ENCODE measurements at places on chromosomes 1 and 21. TPM values are rescaled to one million over a fixed set of nuclear protein-coding genes. Genes with fewer than 3 reads are reported as not detected.

GRCh38 chr1:200877010-200877409, 4.2 kb downstream of the GPR25 start:
- no peak for DNase-seq

DNA sequence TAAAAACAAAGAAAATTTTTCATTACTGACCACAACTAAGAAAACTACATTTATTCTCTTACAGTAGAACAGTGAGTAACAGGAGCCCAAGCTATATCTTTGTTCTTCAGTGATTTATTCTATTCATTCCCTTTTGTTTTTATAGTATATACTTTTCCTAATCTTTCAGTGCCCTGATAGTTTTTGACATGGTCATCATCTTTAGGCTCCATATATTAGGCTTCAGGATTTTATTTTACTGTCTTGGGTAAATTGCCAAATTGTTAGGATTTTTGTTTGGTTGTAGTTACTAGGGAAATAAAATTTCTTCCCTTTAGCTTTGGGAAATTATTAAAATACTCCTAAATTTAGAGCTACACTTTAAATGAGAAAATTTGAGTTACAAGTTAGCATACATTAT, 10.3 kb downstream of the FBXO28 start:
- DNase-seq = no peak

DNA sequence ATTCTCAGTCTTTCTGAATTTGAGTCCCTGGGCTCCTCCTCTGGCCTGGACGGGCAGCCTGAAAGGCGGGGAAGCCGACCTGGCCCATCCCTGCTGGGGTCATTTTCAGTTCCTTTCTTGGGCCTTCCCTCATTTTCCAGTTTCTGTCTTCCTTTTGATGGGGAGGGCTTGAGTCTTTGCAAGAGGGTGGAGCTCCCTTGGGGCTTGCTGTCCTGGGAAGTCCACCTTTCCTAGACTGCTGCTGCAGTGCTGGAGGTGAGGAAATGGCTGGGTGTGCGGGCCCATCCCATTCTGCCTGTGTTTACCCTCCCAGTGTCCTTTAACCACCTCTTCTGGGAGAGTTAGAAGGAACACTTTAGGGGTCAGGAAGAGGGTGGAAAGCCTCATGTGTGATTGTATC, 40.4 kb upstream of the SYNC start:
- no peak for DNase-seq

DNA sequence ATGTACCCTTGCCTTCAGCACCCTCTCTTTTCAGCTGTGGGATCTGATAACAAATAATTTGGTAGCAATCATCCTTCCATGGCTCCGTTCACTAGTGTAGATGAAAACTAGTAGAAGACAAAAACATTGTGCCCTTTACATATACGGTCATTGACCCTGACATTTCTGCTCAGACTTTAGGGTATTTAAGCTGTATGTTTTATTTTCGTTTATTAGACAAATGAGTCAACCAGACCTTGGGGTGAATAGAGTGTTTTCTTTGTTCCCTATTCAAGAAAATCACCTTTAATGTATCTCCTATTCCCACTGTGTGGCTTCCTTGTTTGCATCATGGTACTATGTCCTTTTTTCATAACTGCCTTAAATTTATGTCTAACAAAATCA, 187.3 kb downstream of the VAV3 start:
- DNase-seq = no peak

GRCh38 chr1:169118227-169118626, 11.7 kb downstream of the ATP1B1 start:
- no peak for DNase-seq

- peak; percentile 86 for DNase-seq
Measured at GRCh38 chr21:38993561-38993960, 187.8 kb downstream of the ETS2 start.

GRCh38 chr1:53278298-53278725, 40.0 kb upstream of the MAGOH start:
- no peak for DNase-seq

DNA sequence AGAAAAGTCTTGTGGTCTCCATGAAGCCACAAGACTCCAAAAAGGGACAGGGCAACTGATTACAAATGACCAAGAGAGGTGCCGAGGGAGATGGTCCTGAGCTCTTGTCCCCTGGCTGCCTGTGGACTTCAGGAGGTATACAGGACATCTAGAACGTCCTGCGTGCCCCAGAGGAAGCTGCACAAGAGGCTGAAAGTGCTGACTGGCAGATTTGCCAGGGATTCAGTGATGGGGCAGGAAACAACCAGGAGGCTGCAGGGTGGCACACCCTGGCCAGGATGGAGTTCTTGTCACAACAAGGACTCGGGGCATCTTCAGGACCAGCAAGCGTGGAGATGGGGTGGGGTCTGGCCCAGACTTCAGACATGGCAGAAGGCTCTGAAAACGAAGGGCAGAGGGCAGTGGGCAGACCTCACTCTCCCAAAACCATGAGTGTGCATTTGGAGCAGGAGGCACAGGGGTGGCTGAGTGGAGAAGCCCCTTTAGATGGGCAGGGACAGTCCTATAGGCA, 13.4 kb upstream of the PKP1 start:
- no peak for DNase-seq

DNA sequence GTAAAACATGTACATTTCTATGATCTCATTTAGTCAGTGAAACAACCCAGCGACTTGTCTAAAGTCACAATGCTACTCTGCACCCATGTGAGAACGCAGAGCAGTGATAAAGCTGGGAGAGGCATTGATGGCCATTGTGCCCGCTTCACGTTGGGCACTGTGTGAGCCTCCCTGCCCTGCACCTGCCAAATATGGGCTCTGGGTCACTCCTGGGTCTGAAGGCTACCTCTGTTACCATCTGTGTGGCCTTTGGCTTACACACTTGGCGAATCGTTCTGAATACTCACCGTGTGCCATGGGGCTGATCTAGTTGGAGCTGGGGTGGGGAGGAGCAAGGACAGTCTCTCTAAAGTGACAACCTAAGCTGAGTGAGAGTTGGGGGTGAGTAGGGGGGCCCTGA, 29.9 kb downstream of the PCSK9 start:
- no peak for DNase-seq

Gene RAB3GAP2
- total RNA-seq = 30.0 TPM

DNA sequence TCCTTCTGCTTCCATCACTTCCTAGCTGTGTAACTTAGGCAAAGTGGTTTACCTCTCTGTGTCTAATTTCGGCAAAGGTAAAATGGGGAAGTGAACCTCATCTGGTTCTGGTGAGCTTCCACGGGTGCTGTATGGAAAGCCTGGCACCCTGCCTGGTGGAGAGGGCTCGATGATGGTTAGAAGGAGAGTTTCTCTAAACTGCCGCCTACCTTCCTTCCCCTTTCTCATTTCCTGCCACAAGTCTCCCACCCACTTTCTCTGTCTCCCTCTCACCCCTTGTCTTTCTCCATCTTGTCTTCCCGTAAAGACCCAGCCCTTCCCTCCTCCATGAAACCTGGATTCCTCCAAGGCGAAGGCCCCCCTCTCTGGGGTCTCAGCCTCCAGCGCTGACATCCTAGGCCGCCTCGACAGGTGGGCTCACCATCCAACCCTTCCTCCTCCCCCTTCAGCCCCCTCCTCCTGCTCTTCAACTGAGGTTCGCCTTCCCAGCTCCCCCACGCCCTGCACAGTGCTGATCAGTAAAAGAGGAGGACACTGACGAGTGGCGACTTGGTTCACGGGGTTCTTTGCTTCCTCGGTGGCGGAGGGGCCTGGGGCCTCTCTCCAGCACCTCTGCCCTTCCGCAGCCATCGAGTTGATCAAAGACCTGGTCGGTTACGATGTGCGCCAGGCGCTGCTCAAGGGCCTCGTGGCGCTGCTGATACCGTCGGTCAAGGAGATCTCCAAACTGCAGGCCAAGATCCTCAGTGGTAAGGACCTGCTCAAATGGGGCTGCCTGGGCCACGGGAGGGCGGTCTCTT, 7.3 kb downstream of the RNU5D-1 start:
- DNase-seq = no peak

GRCh38 chr1:26689504-26689903, 6.3 kb upstream of the ARID1A start:
- DNase-seq = no peak

GRCh38 chr1:78090472-78091133, 44.8 kb downstream of the GIPC2 start:
- no peak for DNase-seq

Gene PRR9
- not detected for total RNA-seq

Gene KPRP
- total RNA-seq = not detected

- DNase-seq = no peak
Measured at GRCh38 chr1:201455098-201455497, 13.9 kb downstream of the PHLDA3 start.

Gene KCNN3
- total RNA-seq = 0.36 TPM

DNA sequence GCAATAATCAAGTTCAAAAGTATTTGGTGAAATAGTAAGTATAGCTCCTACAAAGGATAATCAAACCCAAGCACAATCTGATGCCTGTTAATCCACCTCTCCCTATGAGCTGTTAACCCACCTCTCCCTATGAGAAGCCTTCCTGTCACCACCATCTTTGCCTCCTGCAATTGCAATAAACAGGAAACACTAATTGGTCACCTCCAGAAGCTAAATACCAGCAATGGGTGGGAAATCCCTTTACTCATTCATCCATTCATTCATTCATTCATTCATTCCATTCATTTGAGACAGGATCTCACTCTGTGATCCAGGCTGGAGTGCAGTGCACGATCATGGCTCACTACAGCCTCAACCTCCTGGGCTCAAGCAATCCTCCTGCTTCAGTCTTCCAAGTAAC, 132.8 kb downstream of the RERE start:
- DNase-seq = no peak

GRCh38 chr1:3774946-3775489, 2.5 kb downstream of the SMIM1 start:
- DNase-seq = peak; percentile 4

Gene NBPF1
- total RNA-seq = 19.8 TPM

- no peak for DNase-seq
Measured at GRCh38 chr1:180503280-180503862, 994 bp upstream of the ACBD6 start.

GRCh38 chr1:34923490-34923889, 6.0 kb downstream of the DLGAP3 start:
- no peak for DNase-seq

DNA sequence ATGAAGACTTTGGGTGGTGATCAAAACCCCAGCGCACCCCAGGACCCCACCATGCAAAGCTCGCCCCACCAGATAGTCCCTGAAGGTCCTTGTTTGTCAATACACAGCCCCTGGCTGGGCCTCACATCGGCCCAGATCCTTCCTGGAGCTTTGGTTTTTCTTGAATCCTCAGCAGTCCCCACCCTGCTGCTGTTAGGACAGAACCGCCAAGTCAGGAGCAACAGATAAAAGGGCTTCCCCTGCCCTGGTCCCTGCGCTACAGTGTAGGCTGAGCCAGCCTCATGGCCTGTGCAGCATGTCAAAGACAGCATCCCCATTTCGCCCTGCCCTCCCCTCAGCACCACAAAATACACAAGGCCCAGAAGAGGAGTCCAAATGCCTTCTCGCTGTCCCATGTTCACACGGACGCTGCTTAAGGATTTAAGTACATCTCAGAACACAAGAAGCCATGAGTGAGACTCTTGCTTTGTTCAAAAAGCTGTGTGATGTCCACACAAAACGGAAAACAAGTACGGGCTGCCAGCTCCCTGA, 65.7 kb downstream of the PSMG1 start:
- DNase-seq = no peak

- no peak for DNase-seq
Measured at GRCh38 chr1:46254668-46255067, 7.1 kb downstream of the RAD54L start.

GRCh38 chr1:47205918-47206317, 16.1 kb upstream of the PDZK1IP1 start:
- DNase-seq = no peak

DNA sequence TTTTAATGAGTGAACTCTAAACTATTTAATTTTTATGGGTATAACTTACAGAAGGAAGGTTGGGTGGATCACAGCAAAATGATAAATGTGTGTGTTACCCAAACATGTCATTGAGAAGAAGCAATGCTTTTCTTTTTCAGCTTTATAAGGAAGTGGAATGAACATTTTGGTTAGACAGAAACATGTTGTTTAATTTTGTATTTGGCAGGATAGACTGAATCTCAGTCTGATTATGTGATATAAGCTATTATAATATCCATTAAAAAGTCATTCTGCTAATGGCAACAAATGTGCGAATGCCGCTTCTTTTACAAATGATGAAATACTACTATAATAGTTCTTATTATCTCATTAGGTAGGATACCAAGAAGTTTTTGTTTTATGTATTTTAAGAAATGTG, 281.9 kb upstream of the ZRANB2 start:
- DNase-seq = no peak

Gene ADGRB2
- 11.3 TPM for total RNA-seq

DNA sequence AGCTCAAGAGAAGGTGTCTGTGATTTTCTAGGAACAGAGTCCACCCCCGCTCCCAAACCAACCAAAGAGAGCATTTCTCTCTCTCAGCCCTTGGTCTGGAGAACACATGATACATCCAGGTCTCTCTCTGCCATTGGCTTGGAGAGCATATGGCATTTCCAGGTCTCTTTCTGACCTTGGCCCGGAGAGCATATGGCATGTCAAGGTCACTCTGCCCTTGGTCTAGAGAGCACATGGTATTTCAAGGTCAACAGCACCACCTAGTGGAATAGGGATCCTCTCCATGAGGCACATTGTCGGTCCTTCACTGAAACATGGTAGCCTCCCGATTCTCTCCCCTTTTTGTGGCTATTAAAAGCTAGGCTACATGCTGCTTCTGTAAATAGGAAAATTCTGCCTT, 437.7 kb upstream of the OLFM3 start:
- DNase-seq = peak; percentile 53

DNA sequence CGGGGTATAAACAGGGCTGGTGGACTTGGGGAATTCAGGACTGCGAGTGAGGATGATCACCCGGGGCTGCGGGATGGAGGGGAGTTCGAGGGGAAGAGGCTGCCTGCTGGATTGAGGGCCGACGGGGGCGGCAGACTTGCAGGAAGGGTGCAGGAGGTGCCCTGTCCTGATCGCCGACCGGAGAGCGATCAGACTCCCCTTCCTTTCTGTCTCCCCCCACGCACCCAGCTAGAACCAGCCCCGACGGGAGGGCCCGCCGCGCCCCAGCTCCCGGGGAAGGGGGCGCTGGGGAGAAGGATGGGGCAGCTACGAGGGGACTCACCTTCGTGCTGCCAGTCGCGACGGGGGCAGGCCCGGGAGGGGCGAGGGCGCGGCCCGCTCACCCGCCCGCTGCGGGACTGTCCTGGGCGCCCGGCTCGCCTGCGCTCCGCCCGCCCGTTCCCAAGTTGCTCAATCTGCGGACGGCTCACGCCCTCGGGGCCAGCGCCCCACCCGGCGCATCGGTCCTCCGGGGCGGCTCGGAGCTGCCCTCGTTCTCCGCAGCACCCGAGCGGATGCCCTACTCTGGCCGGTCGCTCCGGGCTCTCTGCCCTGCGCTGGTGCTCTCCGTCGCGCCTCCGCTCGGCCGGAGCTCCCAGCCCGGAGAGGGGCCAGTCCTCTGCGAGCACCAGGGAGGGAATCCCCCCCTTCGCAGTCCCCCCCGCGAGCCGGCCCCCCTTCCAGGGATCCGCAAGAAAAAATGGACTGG, at the start of gene RSPO1:
Gene RSPO1 (minus strand): TSS at position 649 of the 748 bp plus-strand sequence. CDS start 5,231 bp downstream, outside the sequence.
- no peak for DNase-seq

GRCh38 chr1:230972855-230973271, 5.8 kb downstream of the TTC13 start:
- DNase-seq = peak; percentile 50

Gene KIF17
- total RNA-seq = 3.6 TPM
